ENCODE measurements at places on chromosomes 7 and 10. TPM values are rescaled to one million over a fixed set of nuclear protein-coding genes. Genes with fewer than 3 reads are reported as not detected.

- peak; percentile 6 for DNase-seq
These were observed 32.0 kb upstream of the STRIP2 start for GRCh38 chr7:129401967-129402860.

DNA sequence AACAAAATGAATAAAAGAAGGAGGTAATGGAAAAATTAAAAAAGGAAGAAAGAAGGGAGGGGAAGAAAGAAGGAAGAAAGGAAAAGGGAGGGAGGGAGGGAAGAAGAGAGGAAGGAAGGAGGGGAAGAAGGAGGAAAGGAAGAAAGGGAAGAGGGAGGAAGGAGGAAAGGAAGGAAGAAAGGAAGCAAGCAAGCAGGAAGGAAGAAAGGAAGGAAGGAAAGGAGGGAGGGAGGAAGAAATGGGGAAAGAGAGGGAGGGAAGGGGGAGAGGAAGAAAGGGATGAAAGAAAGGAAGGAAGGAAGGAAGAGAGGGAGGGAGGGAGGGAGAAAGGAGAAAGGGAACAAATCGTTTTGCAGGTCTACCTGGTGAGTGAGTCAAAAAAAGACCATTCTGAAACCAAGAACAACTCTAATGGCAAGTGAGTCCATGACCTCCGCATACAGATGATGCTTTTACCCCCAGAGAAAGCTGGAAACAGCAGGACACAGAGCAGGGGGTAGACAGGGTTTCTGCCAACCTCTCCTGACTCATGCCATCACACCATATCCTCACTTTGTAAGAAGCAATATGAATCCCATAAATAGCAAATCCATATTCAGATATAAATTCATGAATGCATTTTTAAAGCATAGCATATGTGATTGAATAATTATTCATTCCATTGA is 1112.9 kb upstream of the AUTS2 start:
- no peak for DNase-seq

DNA sequence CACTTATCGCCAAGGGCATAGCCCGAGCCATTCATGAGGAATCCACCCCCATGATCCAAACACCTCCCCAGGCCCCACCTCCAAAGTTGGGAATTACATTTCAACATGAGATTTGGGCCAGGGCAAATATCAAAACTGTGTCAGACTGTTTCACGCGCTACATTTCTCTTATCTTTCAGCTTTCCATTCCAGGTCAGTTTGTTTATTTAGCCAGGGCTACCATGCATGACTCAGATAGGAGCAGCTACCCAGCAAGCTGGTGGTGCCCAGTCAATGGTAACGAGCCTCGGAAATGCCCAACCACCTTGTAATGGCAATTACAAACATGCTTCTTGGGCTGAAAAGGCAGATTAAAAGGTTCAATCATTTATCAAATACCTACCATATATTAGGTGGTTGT is 43.6 kb upstream of the BAMBI start:
- peak; percentile 41 for DNase-seq

DNA sequence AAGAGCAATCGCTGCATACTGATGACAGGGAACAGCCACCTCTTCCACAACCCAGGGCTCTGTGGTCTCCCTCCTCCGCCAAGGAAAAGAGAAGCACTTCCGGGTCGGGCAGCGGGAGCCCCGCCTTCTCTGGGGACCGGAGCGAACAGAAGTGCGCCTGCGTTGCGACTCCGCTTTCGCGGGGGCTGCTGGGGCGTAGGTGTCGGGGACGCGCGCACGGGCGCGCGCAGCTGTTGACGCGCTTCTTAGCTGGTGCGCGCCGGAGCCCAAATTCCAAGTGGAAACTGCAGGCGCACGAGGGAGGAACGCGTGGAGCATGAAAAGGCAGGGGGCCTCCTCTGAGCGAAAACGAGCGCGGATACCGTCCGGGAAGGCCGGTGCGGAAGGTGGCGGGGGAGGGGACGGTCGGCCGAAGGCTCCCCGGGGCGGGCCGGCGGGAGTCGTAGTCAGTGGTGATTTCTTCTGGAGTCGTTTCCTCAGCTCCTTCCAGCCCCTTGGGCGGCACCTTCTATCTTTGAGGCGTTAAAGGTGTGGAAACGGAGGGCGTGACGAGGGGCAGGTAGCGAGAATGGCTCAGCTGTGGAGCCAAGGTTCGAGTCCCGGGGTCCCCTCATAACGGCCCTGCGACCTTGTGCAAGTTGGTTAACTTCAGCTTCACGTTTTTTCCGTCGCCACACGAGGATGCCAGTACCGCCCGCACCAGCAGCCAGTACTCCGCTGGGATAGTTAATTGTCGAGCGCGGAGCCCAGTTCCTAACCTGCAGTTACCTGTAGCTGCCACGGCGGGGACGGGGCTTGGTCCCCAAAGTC is at the start of the genes COX15 and CUTC:
TSS of gene COX15 (minus strand) at position 95 of the 810 bp plus-strand sequence. CDS start at position 17, 78 bp downstream.
TSS of gene CUTC (plus strand) at position 202 of the 810 bp plus-strand sequence. CDS start at position 317, 115 bp downstream.
- DNase-seq: peak; percentile 93

The HOXA9 gene
- not detected for total RNA-seq

DNA sequence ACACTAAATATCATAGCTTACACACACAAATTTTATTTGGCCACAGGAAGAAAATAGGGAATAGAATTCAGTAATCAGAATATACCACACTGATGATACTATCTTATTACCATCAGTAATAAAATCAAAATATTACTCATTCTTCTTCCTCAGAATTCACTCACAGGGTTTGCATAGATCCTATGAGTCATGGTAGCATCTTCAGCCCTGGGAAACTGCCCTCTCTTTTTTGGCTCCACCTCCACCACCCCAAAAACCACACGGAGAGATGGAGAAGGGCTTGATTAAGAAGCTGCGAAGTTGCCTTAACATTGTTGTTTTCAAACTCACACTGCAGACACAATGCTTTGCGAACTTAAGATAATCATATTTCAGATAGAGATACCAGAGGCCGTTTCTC is 154.1 kb upstream of the AHR start:
- peak; percentile 85 for DNase-seq

- peak; percentile 90 for DNase-seq
These were observed 109.2 kb downstream of the ARHGAP12 start for GRCh38 chr10:31819391-31819820.

The BEND7 gene
- 0.10 TPM for total RNA-seq
